ENCODE measurements at places on chromosomes 1 and 21.

- no peak for DNase-seq
Measured at GRCh38 chr1:222127526-222128152, 385.8 kb upstream of the DUSP10 start.

GRCh38 chr1:59215766-59216291 is 81.1 kb upstream of the FGGY start:
- no peak for DNase-seq

DNA sequence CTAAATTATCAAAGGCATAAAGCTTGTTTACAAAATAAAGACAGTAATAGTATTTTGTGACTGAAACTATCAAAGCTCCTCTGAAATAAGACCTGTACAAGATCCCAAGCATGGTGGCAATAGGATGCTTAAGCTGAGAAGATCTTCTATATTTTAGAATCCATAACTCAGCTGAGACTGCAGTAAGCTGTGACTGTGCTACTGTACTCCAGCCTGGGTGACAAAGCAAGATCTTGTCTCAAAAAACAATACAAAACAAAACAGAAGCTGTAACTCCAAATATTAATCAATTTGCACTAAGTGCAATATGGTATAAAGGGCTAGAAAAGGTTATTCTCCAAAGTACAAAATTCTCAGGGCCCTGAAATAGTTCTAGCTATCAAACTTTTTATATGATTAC is 55.8 kb upstream of the CPLANE2 start:
- no peak for DNase-seq

DNA sequence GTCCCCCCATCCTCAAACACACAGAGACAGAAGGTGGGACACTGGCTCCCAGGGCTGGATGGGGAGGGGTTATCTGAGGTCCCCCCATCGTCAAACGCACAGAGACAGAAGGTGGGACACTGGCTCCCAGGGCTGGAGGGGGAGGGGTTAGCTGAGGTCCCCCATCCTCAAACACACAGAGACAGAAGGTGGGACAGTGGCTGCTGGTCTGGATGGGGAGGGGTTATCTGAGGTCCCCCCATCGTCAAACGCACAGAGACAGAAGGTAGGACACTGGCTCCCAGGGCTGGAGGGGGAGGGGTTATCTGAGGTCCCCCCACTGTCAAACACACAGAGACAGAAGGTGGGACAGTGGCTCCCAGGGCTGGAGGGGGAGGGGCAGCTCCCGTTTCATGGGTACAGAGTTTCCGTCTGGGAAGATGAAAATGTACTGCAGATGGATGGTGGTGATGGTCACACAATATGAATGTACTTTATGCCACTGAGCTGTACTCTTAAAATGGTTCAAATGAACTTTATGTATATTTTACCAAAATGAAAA is 69.2 kb downstream of the SCCPDH start:
- no peak for DNase-seq

- DNase-seq: no peak
Measured at GRCh38 chr1:11157867-11158266, 31.3 kb upstream of the ANGPTL7 start.

DNA sequence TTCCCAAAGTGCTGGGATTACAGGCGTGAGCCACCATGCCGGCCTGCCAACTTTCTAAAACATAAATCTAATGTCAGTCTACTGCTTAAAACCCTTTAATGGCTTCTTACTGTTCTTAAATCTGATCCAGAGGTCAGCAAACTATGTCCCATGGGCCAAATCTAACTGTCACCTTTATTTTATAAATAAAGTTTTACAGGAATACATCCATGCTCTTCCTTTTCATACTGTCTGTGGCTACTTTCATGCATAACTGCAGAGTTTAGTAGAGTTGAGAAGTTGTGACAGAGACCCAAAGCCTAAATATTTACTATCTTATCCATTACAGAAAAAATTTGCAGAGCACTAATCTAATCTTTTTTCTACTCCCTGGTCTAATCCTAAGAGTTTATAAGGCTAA is 3.8 kb downstream of the ERI3 start:
- no peak for DNase-seq

DNA sequence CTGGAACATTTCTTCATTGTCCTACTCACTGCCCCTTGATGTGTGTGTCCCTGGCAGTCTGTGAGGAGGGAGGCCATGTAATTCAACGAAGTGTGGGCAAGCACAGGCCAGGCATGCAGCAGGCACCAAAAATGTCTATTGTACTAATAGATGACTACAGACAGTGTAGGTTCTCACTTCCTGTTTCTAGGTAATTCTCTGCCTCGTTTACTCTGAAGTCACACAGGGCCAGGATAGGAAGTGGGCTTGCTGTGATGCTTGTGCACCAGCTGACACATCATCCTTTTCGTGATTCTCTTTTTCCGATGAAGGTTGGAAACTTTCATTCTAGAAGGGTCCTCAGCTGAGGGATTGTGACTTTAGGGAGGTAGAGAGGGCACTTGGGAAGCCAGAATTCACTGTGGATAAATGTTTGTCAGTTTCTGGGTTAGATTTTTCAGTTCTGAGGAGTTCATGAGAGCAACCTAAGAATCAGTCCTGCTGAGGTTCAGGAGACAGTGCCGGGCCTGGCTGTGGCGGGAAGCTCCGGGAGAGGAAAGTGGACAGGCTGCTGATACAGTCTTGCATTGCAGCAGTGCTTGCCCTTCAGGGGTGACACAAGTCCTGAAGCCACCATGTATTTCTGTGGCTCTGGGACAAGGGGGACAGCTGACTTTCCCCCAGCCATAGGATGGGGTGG is 4.3 kb upstream of the CSF1 start:
- DNase-seq: no peak

- DNase-seq: no peak
Measured at GRCh38 chr1:241482761-241483250, 36.7 kb downstream of the FH start.

DNA sequence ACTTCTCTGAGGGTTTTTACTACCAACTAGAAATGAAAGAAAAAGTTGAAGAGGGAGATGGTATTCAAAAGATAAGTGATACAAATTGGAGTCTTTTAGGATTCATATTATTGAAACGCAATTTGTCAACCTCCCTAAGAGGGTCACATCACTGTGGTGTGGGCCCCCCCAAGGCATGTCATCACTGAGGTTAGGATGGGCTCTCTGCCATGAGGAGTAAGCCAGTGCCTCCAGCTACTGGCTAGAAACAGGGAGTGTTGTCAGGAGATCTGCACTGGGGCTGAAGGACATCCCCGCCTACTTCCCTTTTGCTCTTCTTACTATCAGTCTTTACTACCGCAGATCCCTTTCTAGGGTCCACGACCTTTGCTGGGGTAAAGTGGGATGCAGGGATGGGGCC is 25.9 kb downstream of the ITSN1 start:
- DNase-seq: no peak

DNA sequence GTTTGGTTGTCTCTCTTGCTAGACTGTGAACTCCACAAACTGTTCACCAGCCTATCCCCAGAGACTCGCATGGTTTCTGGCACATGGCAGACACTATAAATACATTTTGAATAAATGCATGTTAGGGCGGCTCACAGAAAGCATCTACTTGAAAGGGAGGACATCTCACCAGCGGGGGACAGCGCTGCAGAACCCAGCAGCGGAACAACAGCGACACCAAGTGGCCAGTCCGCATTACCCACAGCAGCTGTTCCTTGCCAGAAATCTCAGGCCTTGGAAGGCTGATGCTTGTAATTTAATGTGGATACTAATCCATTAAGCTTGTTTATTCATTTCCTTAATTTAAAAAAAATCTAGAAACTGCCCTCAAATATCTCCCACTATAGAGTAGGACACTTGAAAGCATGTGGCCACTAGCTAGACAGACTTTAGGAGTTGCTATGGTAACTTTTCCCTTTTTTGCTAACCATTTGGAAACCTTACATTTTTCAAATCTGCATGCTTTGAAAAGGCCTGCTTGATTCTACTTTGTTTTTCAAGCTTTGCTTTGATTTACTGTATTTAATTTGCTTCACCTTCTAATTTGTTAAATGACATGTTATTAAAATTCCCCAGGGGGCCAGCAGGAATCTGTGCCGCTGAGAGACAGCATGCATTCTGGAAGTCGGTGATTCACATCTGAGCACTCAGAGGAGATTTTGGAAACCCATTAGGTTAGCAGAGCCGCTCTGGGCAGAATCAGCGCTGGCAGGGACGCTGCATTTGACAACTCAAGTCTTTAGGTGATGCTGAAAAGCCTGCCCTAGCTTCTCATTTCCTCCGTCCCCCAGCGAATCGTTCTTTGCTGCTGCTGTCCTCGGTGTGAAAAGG is 63.5 kb upstream of the SSX2IP start:
- no peak for DNase-seq

DNA sequence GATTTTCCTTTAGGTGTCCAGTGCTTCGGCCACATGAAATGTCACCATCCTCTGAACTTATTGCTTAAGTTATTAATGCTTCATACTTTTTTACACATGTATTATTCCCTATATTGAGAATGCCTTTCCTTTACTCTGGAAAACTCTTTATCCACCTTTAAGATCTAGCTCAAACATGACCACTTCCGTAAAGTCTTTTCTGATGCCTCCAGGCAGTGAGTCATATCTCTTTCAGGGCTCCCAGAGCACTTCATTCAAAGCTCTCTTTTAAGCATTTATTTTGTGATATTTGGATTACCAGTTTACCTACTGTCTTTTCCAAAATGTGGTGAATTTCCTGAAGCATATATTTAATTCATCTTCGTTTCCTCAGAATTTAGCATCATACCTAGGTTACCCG is 178.9 kb downstream of the HS2ST1 start:
- no peak for DNase-seq

GRCh38 chr1:27102707-27103468 is 52.0 kb downstream of the SLC9A1 start:
- no peak for DNase-seq

DNA sequence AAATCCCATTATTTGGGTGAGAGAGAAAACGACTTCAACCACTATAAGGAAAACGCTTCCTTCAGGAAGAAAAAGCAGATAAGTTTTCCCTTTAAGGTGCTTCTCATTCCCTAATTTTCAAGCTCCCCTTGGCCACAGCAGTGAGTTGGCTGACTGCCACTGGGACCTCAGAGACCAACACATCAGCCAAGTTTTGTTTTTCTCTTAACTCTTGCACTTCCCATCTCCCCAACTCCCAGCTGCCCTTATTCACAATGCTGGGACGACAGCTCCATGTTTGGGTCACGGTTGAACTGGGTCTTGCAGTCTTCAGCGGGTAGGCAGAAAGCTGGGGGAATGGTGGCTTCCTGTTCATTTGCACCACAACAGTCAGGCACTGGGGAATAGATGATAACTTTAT is 18.9 kb downstream of the SGIP1 start:
- DNase-seq: no peak

- DNase-seq: no peak
Measured at GRCh38 chr1:116943438-116943837, 33.7 kb downstream of the PTGFRN start.

- DNase-seq: no peak
Measured at GRCh38 chr1:54323324-54323739, 82.9 kb downstream of the SSBP3 start.

DNA sequence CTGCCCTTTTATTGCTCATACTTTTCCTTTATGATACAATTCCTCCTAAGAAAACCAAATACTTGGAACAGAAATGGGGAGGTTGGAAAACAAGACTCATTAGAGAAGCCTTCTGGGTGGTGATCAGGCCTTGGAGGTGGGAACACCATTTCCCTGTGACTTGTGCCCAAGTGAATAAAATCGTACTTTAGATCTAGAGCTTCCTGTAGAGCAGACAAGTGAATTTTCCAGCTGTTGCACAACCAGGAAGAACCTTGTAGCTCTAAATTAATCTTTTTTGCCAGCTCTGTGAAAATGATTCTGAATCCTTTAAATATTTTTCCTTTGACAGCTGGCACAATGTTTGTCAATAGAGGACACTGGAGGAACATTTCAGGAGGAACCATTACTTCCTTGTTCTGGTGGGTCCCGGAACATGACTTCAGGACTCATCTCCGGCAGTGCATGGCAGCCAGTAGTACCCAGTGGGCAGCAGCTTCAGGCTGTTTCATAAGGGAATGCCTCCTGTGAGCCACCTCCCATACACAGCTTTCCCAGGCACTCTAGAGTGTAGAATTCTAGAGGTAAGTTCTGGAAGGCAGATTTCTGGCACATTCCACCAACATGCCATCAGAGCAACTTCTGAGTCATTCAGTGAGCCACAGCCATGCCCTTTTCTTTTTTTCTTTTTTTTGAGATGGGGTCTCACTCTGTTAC is 5.5 kb upstream of the SNAPIN start:
- DNase-seq: no peak

- no peak for DNase-seq
Measured at GRCh38 chr21:31248598-31248997, 95.5 kb downstream of the TIAM1 start.

DNA sequence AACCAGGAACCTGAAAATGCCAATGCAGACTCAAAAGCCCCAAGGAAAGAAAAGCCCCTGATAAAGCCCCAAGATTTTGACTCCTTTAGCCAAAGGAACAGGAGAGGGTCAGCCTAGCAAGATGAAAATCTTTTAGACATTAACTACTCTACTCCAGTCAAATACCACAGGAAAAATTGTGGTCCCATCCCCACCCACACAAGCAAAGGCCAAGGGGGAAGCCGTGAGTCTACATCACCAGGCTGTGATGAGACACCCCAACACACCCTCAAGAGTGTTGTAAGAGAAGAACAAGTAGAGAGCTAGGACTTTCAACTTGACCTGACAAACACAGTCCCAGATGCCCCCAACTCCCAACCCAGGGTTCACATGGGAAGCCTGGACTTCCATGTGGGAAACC is 192.8 kb upstream of the NR5A2 start:
- no peak for DNase-seq

GRCh38 chr1:35175602-35176001 is 17.3 kb downstream of the SFPQ start:
- no peak for DNase-seq
